ENCODE measurements at places on chromosomes 5 and 9.
A peak's percentile ranks its signal among the peaks of the same experiment; 100 is the strongest.

- peak; percentile 34 for DNase-seq
Measured at GRCh38 chr5:31990081-31990650, 184.0 kb downstream of the GOLPH3 start.

GRCh38 chr5:175800656-175801081 is 70.7 kb upstream of the CPLX2 start:
- no peak for DNase-seq

DNA sequence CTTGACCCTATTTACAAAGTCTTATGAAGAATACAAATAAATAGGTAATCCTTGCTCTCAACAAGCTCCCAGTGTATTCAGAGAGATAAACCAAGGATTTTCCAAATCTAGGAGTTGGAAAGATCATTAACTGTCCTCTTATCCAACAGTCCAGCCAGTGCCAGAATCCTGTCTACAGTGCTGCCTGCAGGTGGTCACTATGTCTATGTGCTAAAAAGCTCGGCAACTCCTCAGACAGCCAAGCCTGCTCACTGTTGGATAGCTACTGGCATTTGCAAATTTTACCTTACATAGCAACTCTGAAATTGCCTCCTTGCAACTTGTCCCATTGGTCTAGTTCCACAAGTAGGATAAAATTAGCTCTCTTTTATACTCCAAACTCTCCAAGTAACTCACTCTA is 187.4 kb downstream of the DCP2 start:
- no peak for DNase-seq

DNA sequence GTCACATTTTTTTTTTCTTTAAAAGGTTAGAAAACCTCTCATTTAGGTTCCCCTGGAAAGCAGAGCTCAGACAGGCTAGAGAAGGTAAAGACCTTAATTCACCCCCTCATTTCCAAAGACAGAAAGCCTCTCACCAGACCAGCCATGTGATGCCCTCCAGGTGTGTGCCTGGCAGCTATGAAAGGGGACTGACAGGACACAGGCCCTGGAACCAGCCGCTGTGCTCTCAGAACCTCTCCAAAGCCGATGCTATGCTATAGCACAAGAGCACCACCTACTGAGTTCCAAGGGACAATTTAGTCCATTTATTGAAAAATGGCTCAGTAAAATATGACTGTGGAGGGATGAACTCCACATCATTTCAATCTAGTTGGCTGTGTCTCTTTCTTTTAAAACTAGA is 48.8 kb downstream of the FANCC start:
- DNase-seq: no peak

DNA sequence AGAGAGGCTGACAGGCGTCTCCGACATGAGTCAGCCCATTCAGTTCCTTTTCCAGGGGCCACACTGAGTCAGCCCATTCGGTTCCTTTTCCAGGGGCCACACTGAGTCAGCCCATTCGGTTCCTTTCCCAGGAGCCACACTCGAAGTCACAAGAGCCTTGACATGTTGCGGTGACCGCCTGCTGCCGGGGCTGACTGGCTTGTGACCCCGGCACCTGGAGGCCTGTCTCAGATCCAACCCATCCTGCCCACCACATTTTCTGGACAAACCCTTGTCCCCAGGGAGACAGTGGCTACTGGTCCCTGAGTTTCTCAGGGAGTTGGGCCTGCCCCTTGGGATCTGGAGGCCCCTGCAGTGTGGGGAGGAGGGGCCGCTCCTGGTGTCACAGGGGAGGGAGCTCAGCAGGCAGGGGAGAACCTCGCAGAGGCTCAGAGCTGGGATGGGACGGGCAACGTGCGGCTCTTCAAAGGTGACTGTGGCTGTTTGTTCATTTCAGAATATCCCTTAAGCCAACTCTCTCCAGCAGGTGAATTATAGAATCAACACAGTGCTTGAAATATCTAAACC is 40.5 kb upstream of the LPCAT1 start:
- DNase-seq: peak; percentile 27

DNA sequence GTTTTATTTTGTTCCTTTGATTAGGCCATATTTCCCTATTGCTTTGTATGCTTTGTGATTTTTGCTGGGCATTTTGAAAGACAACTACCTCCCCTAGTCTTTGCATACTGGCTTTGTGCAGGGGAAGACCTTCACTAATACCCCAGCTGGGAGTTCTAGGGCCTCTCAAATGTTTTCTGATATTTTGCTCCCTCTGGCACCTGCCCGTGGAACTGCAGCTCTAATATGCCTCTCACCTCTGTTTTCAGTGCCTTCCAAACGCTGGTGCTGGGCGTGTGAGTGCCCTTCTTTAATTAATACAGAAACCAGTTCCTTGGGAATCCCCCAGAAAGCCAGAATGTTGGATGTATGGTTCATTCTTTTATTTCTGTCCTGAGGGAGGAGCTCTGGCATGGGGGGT is 204.5 kb downstream of the COMMD10 start:
- DNase-seq: no peak

- DNase-seq: no peak
Measured at GRCh38 chr5:150622157-150622556, 18.3 kb upstream of the SYNPO start.

DNA sequence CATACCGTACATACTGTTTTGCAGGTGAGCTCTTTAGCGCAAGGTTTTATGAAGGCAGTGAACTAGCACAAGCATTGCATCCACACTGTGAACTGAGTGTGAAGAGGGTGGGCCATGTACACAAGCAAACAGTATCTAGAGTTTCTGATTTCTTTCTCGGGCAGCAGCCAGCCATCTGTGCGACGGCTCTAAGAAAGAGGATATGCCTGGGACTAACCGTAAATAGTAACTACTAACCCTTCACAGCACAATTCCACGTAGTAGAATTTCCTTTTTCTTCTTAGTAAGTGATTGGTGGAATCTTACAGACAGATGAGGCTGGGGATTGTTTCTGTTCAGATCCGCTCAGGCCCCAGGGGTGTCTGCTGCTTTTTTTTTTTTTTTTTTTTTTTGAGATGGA is 89.0 kb downstream of the DRD1 start:
- no peak for DNase-seq

DNA sequence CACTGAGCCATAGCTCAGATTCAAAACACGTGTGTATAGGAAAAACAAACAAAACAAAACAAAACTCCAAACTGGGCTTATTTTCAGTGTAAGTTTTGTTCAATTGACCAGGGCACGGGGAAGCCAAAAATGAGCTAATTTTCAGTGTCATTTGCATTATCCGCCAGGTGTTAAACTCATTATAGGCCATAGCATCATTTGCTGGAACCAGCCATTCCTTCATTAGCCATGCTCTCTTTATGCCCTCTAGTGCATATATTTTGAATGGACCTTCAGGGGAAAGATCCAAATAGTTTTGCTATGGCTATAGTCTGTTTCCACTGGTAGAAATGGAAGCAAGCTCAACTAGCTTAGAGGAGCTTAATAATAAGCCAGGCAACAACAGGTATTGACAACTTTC is 1205.2 kb upstream of the DMAC1 start:
- DNase-seq: no peak

- no peak for DNase-seq
Measured at GRCh38 chr5:74919041-74919440, 52.9 kb upstream of the FAM169A start.

DNA sequence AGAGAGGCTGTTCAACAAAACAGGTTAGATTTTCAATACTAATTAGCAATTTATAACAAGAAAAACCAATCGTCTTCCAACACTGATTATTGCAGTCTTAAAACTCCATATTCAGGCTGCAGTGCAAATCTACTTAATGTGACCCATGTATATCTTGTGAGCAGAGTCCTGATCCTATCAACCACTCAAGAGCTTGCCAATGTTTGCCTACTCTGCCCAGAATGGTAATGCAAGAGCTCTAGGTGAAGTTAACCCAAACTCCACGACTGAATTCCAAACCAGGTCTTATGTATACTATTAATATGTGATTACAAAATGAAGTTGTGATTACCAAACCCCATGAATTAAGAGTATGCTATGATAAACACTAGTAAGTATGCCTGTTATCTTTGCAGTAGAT is 17.1 kb downstream of the EFNA5 start:
- DNase-seq: peak; percentile 26

DNA sequence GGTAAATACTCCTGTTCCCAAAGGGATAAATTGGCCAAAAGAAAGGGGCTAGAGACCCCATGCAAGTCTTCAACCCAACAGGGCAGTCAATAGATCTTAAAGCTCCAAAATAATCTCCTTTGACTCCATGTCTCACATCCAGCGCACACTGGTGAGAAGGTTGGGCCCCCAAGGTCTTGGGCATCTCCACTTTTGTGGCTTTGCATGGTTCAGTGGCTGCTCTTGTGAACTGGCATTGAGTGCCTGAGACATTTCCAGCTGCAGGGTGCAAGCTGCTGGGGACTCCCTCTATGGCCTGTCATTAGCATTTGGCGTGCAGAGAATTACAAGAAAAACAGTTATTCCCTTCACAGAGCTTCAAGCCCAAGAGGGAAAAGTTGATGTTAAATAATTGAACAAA is 224.7 kb downstream of the MTRR start:
- no peak for DNase-seq

DNA sequence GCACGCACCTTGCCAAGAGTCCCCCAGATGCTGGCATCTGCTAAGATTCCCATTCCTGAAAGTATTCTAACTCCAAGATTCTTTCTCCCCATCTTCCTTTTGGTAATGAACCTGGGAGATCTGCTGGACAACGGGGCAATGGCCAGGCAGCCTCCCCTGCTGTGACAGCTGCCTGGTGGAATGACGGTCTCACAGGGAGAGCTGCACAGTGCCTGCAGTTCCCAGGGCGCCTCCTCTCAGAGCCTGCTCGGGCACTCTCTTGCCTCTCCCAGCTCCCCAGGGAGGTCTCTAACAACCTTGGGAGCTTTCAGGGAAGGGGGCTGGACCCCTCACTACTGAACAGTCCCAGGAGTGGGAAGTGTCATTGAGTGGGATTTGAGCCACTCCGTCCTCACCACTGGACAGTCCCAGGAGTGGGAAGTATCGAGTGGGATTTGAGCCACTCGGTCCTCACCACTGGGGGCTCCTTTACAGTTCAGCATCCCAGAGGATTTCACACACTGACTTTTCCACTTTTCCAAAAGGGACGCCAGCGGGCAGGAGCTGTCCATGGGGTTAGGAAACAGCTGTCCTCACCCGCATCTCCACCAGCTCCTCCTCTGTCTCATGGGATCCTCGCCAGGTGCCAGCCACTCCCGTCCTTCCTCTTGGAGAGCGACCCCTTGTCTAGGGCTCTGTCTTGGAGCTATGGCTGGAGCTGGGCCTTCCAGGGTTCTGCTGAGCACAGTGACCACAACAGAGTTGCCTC is 65.7 kb downstream of the ADAMTS2 start:
- DNase-seq: no peak

GRCh38 chr5:132460846-132461568 is 29.6 kb downstream of the IRF1 start:
- no peak for DNase-seq

DNA sequence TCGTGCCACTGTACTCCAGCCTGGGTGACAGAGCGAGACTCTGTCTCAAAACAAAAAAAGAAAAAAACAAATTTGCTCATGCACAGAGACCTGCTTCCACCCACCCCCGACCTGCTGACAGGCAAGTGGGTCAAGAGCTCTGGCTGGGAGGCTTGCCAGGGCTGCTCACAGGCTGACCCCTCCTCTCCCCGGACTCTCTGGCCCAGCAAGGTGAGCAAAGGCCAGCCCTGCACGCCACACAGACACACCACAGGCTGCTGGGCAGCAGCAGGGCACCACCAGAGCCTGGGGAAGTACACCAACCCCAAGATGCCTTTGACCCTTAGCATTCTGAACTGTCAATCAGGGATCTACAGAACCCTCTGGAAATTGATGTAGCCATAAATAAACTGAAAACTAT is 29.2 kb downstream of the NSUN2 start:
- no peak for DNase-seq

DNA sequence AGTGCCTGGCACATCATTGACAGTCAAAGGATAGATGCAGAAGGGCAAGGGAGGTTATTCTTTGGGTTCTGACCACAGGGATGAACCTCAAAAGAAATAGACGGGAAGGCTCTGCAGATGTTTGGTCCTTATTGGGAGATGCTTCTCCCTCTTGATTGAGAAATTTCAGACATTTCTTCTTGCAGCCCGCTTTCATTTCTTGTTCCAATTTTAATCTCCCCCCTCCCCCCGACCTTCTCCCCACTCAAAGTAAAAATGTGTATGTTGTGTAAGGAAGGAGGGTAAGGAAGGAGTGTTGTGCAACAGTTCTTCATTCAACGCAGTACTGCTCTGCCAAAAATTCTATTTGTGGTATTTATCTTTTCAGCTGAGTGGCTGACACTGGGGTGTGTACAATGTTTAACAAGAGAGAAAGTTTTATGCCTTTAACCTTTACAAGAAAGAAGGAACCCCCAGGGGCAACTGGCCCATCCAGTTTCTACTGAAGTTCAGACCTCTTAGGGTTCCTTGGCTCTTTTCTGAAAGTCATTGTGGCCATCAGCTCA is 46.3 kb upstream of the TNFSF15 start:
- DNase-seq: peak; percentile 45

DNA sequence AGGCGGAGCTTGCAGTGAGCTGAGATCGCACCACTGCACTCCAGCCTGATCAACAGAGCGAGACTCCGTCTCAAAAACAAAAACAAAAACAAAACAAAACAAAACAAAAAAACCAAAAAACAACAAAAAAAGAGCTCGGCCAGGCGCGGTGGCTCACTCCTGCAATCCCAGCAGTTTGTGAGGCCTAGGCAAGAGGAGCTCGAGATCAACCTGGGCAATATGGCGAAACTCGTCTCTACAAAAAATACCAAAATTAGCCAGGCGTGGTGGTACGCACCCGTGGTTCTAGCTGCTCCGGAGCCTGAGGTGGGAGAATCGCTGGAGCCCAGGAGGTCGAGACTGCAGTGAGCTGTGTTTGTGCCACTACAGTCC is 20.2 kb downstream of the TRIM7 start:
- no peak for DNase-seq

- no peak for DNase-seq
Measured at GRCh38 chr5:133357758-133358157, 254.6 kb downstream of the FSTL4 start.

DNA sequence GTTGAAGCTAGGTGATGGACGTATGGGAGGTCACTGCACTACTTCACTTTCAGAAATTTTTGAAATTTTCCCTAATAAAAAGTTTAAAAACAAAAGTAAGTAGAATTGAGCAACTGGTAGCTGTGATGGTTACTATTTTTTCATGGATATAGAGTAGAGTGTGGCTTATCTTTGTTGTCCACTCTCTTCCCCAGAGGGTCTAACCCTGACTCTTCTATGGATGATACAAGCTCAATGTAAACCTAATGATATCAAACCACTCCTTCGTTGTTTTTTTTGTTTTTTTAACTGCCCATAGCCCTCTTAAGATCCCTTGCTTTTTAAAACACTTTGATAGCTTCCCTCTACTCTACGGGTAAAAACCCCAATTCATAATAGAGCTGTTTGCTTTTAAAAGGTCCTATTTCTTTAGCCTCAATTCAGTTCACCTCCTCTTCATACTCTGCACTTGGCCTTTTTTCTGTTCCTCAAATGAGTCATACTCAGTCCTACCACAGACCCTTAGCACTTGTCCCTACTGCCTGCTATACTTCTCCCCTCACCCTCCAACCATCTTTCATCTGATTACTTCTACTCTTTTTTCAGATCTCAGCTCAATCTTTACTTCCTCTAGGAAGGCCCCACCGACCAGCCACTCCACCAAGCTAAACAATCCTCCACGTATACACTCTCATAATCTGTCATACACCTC is 2.6 kb downstream of the HDAC3 start:
- no peak for DNase-seq

GRCh38 chr9:38359689-38360385 is 32.7 kb upstream of the ALDH1B1 start:
- DNase-seq: no peak
